Activated CD8-positive, alpha-beta memory T cell treated with anti-CD3 and anti-CD28 coated beads for 4 hours (primary cell): ENCODE measurements at places on chromosomes 7 and 10.

DNA sequence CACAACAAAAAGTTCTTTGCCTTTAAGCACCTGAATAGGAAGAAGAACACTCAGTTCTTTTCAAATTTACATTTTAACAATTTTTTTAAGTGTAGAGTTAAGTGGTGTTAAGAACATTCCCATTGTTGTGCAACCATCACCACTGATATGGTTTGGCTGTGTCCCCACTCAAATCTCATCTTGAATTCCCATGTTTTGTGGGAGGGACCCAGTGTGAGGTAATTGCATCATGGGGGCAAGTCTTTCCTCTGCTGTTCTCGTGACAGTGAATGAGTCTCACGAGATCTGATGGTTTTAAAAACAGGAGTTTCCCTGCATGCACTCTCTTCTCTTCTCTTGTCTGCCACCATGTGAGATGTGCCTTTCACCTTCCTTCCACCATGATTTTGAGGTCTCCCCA lies 155.7 kb downstream of the PLXNA4 start:
- DNase-seq, result no peak

- DNase-seq, result no peak
These were observed 188.4 kb upstream of the AGK start for GRCh38 chr7:141362580-141363435.

GRCh38 chr7:151427705-151428377 lies 12.1 kb downstream of the CRYGN start:
- no peak for DNase-seq

GRCh38 chr7:30201161-30201666 lies 66.4 kb downstream of the MTURN start:
- no peak for DNase-seq

DNA sequence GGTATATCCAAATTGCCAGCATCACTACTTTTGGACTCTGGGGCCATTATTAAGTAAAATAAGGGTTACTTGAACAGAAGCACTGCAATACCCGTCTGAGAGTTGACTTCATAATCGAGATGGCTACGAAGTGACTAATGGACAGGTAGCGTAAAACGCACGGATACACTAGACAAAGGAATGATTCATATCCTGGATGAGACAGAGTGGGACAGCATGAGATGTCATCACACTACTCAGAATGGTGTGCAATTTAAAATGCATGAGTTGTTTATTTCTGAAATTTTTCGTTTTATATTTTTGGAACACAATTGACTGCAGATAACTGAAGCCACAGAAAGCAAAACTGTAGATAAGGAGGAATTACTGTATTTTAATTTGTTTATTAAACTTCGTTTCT lies 421.5 kb upstream of the LRGUK start:
- DNase-seq, result no peak
